ENCODE measurements at places on chromosomes 12 and 14. TPM values are rescaled to one million over a fixed set of nuclear protein-coding genes. Genes with fewer than 3 reads are reported as not detected.

DNA sequence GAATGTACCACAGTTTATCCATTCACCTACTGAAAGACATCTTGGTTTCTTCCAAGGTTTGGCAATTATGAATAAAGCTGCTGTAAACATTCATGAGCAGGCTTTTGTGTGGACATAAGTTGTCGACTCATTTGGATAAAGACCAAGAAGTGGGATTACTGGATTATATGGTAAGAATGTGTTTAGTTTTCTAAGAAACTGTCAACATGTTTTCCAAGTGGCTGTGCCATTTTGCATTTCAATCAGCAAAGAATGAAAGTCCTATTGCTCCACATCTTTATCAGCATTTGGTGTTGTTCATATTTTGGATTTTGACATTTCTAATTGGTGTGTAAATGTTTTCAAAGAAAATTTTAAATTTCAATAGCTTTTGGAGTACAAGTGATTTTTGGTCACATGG lies 27.3 kb upstream of the KLRF1 start:
- no peak for DNase-seq

DNA sequence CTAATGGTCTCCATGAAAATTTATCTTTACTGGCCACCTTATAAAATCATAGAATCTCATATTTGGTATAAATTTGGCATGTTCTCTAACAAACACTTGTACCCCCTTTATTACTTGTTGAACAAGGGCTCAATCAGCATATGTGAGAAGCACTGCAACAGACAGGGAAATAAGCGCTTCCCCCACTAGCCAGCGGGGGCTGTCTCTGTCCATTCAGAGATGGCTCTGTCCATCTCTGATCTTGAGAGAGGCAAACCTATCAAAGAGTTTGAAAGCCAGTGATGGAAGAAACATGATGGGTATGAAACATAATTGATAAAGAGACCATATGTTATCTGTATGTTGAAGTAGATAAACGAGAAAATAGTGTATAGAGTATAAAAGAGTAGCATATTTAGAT lies 326.8 kb downstream of the PDZRN4 start:
- DNase-seq, result no peak

DNA sequence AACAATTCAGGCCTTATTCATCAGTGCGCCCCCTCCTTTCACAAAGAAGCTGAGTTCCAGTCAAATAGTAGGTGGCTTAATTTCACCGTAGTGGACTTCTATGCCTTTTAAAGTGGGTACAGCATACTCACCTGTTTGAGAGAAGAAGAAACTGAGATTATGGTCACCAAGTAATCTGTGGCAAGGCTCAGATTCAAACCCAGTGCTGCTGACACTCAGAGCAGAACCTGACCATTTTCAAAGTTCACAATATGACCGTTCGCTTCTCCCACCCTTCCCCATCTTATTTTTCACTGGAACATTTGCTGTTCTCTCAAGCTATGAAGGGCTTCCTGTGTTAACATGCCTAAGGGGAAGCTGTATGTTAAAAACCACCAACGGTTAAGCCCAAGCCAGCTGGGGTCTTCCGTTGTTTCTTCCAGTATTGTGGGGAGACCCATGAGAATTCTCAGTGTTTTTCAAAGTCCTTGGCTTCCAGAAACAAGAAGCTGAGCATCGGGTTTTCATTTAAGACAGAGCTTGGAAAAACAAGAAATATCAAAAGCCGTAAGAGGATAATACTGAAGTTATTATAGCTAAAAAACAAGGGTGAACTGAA lies 6.1 kb upstream of the PSMA6 start:
- DNase-seq, result no peak

GRCh38 chr14:50954811-50955372 lies 10.6 kb upstream of the PYGL start:
- no peak for DNase-seq

The TSPAN19 gene
- polyA plus RNA-seq, result 0.28 TPM

DNA sequence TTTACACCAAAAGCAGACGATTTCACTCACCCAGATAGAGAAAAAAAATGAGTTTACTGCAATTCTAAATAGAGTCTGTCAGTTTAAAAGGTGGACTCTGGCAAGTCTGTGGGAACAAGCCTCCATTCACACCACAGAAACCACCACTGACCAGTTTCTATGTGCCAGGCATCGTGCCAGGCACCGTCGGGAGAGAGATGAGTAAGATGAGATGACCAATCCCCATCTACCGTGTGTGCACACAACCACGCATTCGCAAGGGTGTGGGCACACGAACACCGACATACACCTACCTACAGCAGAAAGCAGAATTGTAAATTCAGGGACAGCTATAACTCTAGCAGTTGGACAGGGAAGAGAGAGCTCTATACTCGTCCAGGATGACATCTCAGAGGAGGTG lies 58.3 kb downstream of the PRIMA1 start:
- DNase-seq, result no peak
